ENCODE measurements at places on chromosomes 11 and 22.

DNA sequence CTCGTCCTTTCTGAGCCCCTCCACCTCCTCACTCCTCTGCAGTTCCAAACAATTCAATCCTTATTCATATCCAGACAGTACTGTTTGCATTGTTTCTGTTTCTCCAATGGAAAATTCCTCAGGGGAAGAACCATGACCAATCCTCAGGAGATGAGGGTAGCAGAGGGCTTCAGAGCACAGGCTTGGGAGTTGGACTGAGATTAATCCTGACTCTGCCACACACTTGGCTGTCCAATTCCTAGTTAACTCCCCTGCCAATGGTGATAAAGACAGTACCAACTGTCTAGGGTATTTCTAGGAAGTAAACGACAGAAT lies 58.0 kb downstream of the MICAL3 start:
- no peak for DNase-seq

GRCh38 chr22:40817737-40818136 lies 1.4 kb downstream of the SLC25A17 start:
- no peak for DNase-seq

DNA sequence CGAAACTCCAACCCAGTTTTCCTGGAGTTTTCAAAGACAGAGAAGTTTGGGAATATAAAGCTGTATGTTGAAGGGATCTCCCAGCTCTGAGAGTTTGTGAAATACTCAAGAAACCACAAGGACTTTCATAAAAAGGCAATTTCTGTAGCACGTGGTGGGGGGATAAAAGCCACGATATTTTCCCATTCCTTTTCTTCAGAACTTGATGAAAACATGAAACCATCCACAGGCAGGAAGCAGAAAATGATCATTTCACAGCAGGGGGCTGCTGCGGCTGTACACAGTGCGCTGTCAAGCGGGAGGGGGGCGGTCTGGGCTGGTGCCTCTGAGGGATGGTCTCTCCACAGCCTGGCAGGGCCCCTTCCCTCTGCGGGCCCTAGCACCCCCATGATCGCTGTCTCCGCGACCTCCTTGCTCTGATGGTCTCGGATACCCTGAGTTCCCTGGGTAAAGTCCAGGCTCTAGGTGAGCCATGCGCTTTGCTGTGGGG lies 423.2 kb downstream of the MN1 start:
- no peak for DNase-seq

DNA sequence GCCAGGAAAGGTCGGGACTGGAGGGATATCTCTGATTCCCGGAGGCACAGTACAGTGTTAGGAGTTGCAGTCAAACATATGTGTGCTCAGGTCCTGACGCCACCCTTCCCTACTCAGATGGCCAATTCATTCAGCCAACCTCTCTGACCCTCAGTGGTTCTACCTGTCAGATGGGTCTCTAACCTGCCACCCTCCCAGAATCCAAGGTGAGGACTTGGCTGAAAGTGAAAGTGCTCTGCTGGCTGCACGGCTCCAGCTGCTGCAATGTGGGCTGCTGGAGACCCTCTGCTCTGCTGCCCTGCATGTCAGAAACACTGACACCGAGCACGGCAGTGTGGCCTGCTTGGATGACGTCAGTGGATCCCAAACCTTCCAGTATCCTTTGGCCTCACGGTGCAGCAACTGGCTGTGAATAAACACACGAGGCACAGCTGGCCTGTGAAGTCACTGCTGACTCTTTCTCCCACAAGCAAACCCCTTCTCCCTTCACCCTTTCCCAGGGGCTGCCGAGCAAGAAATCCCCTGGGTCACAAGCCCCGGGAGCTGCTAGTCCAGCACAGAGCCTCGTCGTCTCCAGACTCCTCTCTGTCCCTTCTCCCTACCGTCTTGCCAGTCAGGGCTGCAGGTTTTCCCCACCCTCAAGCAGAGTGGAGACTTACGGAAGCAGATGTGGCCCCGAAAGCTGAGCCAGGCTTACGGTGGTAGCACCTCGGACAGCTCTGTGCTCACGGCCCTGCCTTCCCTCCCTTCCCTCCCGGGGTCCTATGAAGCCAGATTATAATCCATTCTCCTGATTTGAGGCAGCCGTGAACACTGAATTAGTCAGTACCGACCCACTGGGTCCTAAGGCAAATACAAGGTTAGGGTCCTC lies 24.3 kb downstream of the KIAA0930 start:
- DNase-seq, result no peak

- no peak for DNase-seq
Measured at GRCh38 chr11:111153194-111153593, 92.3 kb upstream of the POU2AF2 start.

DNA sequence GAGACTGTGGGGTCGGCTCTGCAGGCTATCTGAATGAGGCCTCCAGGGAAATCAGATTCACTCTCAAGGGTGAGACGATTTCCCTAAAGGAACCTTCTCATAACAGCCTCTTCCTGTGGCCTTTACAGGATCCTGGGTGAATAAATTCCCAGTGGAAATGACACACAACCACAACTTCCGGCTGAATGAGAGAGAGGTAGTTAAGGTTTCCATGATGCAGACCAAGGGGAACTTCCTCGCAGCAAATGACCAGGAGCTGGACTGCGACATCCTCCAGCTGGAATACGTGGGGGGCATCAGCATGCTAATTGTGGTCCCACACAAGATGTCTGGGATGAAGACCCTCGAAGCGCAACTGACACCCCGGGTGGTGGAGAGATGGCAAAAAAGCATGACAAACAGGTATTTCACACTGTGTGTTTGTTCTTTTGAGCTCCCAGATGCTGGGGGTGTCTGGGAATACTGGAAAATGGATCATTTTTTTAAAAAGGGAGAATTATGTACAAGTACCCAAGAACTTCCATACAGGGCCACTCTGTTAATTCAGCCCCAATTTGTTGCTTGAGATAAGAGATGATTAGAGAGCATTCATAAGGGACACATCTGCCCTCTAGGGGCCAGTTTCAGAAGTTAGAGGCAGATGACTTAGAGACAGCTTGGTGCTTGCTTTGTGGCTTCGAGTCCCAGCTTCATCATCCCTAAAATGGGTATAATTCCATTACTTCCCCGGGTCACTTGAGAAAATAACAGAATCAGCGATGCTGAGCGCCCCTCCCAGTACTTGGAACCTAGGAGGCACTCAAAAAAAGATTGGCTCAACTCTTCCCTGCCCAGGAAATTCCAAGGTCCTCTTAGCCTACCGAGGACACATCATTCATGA lies 10.2 kb downstream of the SERPIND1 start:
- DNase-seq, result no peak

DNA sequence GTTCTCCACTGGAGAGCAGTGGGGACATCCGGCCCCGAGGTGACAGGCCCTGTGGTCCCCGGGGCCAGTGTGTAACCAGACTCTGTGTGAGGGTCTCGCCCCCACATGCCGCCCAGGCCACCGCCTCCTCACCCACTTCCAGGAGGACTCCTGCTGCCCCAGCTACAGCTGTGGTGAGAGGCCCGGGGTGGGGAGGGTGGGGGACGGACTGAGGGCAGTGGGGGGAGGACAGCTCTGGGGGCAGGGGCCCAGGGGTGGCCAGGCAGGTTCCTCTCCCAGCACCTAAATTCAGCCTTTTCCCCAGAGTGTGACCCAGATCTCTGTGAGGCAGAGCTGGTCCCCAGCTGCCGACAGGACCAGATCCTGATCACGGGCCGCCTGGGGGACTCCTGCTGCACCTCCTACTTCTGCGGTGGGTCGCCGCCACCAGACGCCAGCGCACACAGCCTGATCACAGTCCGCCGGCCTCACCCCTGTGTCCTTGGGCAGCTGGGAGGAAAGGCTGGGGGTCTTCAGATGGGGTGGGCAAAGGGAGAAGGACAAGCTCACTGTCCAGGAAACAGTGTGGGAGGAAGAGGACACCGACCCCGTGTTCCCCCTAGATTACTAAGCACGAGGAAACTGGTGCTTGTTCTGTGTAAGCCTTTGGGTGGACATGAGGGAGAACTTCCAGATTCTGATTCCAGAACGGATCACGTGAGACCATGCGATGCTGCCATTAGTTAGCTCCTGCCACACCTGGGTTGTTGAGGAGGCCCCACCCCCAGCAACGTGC lies 84.4 kb upstream of the MYOD1 start:
- no peak for DNase-seq

DNA sequence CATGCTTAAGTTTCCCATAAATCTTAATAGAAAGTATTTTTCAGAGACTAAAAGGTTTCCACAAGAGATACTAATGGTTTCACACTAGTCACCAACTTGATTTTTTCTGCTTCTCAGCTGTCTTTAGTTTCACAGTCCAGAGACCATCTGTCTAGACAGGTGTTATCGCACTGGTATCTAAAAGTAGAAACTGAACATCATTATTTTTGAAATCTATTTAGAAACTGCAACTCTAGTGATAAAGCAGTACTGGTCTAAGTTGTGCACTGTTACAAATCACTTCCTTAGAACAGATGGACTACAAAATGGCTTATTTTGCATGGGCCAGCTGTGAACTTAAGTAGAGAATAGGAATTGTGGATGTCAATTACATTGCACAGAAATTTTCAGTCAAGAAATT lies 78.0 kb downstream of the CNTN5 start:
- no peak for DNase-seq

GRCh38 chr11:110071197-110071596 lies 22.0 kb upstream of the ZC3H12C start:
- DNase-seq, result no peak

- DNase-seq, result no peak
Measured at GRCh38 chr11:126720539-126721235, 279.9 kb downstream of the KIRREL3 start.

DNA sequence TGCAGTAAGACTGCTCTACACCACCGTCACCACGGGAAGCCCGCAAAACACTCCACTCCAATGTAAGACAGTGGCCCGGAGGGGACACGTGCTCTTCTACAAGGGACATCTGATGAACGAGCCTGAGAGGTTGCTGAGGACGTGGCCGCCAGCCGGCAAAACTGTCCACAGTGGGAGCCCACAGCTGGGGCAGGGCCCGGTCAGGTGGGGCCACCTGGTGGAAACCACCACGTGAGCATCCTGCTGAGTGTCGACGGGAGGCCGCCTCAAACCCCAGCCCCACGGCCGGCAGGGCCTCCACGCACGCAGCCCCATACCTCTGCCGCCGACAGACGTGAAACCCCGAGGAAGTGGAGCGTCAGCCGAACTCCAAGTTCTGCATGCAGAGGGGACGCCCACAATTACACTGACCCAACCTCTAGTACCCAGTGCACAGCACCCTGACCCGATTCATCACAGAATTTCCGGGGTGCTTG lies 42.6 kb downstream of the BRD1 start:
- no peak for DNase-seq

DNA sequence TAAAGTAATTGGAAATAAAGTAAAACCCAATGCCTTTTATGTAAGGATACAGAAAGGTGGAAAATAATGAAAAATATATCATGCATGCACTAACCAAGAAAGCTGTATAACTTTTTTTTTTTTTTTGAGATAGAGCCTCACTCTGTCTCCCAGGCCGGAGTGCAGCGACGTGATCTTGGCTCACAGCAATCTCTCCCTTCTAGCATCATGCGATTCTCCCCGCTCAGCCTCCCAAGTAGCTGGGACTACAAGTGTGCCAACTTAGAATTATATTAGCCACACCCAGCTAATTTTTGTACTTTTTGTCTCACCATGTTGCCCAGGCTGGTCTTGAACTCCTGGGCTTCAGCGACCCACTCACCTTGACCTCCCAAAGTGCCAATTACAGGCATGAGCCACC lies 4.5 kb downstream of the GGT5 start:
- no peak for DNase-seq

DNA sequence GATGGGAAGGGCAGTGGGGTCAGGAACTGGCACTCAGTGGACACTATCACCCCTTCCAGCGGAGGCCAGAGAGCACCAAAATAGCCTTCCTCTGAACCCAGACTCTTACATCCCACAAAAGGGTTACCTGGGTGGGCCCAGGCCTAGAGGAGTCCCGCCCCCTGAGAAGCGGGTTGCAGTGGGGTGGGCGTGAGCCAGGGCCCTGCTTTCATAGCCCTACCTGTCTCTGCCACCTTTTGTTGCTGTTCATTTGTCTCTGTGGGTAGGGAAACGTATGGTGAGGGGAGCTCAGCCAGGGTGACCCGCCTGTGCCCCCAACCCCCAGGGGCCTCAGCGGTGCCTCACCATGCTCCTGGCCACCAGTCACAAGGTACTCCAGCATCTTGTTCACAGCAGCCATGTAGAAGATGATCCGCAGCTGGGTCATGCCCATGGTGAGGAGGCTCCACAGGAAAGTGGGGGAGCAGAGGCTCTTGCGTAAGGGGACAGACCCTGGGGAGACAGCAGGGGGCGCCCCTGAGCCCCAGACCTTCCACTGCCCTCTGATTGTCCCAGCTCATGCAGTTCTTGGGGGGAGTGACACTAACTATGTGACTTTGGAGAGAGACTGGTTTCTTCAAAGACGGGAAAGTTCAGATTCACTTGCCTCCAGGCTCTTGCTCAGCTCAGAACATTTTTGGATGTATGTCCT lies 24.0 kb downstream of the SLC43A1 start:
- DNase-seq, result no peak

DNA sequence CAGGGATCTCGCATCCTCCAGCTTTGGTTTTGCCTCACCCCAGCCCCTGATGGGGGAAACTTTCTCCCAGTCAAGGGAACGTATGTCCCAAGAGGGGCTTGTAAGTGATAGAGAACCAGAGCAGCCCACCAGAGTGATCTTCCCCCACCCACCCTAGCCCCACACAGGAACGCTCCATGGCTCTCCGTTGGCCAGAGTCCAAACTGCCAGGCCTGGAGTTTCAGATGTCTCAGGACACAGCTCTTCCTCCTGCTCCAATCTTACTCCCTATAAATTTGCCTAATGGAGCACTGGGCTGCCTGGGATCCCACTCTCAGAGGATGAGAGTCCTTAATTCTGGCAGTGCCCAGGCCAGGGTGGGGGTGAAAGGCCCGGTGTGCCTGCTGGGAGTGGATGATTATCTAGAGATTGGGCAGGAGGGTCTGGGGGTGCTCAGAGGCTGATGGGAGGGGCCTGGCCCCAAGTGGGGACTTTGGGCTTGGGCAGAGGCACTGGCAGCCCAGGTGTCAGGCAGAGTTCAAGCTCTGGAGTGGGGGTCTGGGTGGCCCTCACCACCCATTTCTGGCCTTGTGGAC lies 79.9 kb downstream of the WNT7B start:
- DNase-seq, result no peak

DNA sequence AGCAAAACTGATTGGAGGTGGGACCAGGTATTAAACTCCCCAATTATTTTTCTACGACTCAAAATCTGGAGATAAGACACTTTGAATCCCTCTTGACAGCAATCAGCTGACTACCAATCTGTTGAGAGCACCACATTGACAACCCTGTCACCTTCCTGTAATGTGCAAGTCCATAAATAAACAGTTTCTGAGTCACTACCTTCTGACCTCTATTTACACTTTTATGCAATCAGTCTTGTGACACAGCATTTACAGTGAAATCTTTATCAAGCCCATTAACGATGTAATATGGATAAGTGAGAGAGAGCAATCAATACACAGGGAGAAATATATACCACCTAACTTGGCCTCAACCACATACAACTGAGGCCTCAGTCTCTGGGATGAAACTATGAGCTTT lies 283.7 kb upstream of the ANO5 start:
- no peak for DNase-seq

All from stimulated activated CD8-positive, alpha-beta memory T cell treated with anti-CD3 and anti-CD28 coated beads, Interleukin-7, amount 100 ng/mL, for 1 hour (primary cell).